Activated T-helper 1 cell treated with anti-CD3 and anti-CD28 coated beads, Interleukin-12 subunit alpha, Interleukin-12 subunit beta, Interleukin-2, Interleukin-4 antibody, amounts not matched to agents 30 ng/mL and 10 ng/mL and 1 ng/mL, durations not matched to agents 14 hours and 24 hours and 36 hours (primary cell): ENCODE measurements at places on chromosomes 16 and 17. TPM values are rescaled to one million over a fixed set of nuclear protein-coding genes. Genes with fewer than 3 reads are reported as not detected.

- H3K27ac ChIP-seq, result no peak overlapping the region
- DNase-seq, result no peak
- no peaks in the 10 kb centered on the region for H3K36me3 ChIP-seq
- H3K4me3 ChIP-seq, result no peak overlapping the region
Measured at GRCh38 chr16:14013145-14013570, 58.0 kb upstream of the MRTFB start.

DNA sequence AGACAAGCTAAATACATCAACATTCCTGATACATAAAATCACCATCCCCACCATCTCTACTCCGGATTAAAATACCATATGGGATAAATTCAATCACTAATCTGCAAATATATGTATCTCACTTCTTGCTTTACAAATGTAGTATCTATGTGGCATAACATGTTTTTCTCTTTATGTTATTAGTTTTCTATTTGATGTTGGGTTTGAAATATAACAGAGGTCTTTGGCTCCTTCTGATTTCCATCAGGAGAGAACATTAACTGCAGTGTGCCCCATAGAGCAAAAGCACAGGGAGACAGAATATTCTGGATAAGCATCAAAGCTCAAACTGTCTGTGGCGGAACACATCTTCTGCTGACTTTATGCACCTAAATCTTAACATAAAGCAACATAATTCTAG, 547.2 kb upstream of the CDH8 start:
- no peaks in the 10 kb centered on the region for H3K4me1 ChIP-seq
- no peaks in the 10 kb centered on the region for H3K36me3 ChIP-seq
- no peak overlapping the region for H3K4me3 ChIP-seq
- H3K27ac ChIP-seq, result no peak overlapping the region
- DNase-seq, result no peak

DNA sequence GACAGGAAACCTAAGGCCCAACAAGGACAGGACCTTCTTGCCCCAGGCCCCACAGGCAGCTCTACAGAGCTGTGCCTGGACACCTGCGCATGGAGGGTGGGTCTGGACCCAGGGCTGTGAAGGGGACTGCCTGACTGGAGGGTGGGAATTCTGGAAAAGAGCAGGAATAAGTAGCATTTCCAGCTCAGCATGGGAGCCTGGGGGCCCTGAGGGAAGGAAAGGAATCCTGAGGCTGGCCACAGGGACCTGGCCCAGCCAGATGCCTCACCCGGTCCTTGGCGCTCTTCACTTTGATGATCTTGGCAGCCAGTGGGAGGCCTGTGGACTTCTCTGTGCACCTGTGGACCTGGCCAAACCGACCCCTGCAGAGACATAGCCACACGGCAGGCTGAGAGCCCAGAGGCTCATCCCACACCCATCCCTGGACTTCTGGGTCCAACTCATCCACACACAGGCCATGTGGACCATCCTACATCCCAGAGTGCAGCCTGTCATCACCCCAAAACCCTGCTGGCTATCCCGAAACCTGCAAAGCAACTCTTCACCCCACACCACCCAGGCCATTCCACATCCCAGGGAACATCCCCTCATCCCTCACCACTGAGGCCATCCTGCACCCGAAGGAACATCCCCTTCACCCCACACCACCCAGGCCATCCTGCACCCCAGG, 18.7 kb downstream of the MYLK3 start:
- H3K4me3 ChIP-seq, result no peak overlapping the region
- DNase-seq, result no peak
- no peaks in the 10 kb centered on the region for H3K36me3 ChIP-seq
- H3K27me3 ChIP-seq, result peaks cover 2% of the 10 kb centered on the region
- no peaks in the 10 kb centered on the region for H3K4me1 ChIP-seq

- H3K27me3 ChIP-seq, result peaks cover 2% of the 10 kb centered on the region
- no peaks in the 10 kb centered on the region for H3K36me3 ChIP-seq
- no peak for DNase-seq
Measured at GRCh38 chr16:88423448-88423850, 29.6 kb upstream of the ZFPM1 start.

Gene KCNH6
- not detected in 2 replicates for total RNA-seq

Gene B4GALNT2
- total RNA-seq, result 0.03 and 0.05 TPM in 2 replicates

Gene CPHXL2
- total RNA-seq, result not detected in 2 replicates
